ENCODE measurements at places on chromosomes 1 and 21. TPM values are rescaled to one million over a fixed set of nuclear protein-coding genes. Genes with fewer than 3 reads are reported as not detected.

The PUM1 gene
- 65.1 TPM for total RNA-seq

GRCh38 chr1:116577759-116578314, 7.0 kb upstream of the CD58 start:
- DNase-seq: no peak

GRCh38 chr1:33740040-33740744, 123.7 kb upstream of the HMGB4 start:
- no peak for DNase-seq

- no peak for DNase-seq
These were observed 4.5 kb upstream of the SFT2D2 start for GRCh38 chr1:168221275-168221674.

DNA sequence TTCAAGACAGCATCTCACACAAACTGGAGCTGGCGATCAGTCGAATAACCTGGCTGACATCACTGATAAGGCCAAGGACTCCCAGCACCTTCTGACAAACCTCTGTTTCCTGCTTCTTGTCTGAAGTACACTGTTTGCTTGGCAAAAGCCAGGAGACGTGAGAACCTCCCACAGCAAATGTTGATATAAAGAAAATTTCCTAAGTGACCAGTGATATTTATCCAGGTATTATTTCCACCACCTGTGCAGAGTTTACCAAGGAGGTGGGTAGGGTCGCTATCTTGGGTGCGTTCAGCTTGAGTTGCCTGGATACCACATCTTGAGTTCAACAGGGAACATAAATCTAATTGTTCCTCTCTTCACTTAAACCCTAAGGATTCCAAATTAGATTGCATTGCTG, 72.9 kb downstream of the SETD4 start:
- no peak for DNase-seq

- no peak for DNase-seq
These were observed 2.8 kb upstream of the HPCAL4 start for GRCh38 chr1:39694026-39694425.

- no peak for DNase-seq
These were observed 21.1 kb downstream of the RNF223 start for GRCh38 chr1:1053022-1053421.

DNA sequence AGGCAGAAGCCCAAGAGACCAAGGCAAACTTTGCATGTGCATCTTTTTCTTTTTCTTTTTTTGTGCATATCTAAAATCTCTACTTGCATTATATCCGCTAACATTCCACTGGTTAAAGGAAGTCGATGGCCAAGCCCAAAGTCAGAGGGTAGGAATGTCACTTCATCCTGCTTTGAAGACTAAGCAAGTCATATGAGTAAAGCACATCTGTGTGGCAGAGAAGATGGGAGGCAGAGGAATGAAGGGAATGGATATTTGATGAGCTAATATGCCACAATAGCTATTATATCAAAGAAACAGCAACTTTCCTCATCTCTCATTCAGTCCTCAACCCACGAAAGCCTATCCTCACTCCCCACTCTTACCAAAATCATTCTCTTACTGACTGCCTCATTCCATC, 59.3 kb downstream of the RNF220 start:
- no peak for DNase-seq
